ENCODE measurements at places on chromosomes 2 and 18.

DNA sequence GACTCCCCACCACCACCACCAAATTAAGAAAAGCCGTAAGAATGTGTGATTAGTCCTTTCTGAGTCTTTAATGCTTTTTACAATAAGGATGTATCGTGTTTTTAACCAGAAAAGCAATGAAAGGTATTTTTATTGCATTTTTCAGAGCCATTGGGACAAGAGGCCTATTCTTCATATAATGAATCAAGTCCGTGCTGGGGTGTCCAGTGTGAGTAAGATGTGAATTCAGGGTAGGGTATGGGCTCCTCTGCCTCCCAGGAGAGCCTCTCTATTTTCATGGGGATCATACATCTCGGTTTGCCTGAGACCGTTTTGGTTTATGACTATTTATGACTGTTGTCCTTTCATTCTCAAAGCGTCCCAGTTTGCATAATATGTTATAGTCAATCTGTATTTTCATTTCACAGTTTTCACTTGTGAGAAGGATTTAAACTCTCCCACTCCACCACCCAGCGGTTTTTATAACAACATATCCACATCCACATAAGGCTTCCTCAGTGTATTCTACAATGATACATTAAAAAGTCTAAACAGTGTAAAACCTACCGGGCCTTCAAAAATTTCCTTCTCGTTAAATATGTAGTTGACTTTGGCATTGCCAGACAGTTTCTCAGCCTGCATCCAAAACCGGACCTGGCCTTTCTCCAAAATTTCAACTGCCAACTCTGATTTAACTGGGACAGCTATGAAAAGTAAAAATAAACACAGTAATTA is 80.8 kb upstream of the LPIN2 start:
- DNase-seq = peak; percentile 8

- DNase-seq = peak; percentile 58
Measured at GRCh38 chr2:121529439-121530211, 1.1 kb upstream of the RNU4ATAC start.

- DNase-seq = no peak
Measured at GRCh38 chr2:9712263-9712662, 81.5 kb upstream of the YWHAQ start.

- DNase-seq = no peak
Measured at GRCh38 chr2:48852938-48853337, 97.4 kb upstream of the LHCGR start.

DNA sequence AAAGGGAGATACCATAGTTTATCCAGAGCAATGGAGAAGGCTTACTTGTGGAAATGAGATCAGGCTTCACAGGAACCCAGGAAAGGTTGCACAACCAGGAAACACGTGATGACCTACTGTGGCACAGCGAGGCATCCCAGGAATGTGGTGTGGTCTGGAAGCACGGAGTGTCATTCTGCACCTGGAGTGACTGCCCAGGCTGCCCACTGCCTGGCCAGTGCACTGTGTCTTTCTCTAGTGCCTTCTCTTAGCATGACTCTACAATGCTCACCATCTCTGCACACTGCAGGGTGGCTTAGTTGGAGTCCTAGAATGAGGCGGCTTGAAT is 48.9 kb downstream of the CHST9 start:
- no peak for DNase-seq

DNA sequence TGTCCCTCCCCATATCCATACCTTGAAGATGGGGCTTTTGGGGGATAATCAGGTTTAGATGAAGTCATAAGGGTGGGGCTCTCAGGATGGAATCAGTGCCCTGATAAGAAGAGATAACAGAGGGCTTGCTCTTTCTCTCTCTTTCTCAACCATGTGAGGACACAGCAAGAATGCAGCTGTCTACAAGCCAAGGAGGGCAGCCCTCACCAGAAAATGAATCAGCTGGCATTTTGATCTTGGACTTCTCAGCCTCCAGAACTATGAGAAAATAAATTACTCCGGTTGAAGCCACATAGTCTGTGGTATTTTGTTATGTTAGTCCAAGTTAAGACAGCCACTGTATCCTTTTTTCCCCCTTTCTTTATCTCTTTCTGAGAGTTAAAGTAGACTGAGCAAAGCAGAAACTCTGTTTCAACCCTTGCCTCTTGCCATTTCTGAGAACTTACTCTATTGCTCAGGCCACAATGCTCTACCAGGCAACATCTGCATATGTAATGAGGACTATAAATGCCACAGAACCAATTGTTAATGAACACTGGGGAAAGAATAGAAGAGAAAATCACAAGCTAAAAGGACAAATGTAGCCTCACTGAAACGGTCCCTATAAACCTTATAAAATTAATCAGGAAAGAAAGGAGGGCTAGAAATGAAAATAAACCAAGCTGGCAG is 56.9 kb downstream of the SRBD1 start:
- no peak for DNase-seq

DNA sequence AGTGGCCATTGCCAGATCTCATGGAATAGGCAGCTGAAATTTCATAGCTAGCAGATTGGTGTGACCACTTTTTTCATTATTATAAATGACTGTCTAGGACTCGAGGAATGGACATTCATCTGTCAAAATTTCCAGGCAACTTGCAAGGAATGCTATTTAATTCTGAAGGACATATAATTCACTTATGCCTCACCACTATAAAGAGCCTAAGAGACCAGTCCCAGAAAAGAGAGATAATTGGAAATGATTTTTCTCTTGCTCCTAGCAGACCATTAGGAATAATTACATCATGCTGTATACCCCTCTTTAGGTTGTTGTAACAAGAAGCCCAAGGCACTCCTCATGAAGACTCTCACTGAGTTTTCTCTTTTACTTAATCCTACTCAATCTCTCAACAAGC is 557.4 kb upstream of the RAB6C start:
- DNase-seq = no peak

GRCh38 chr2:153388246-153388645 is 90.3 kb downstream of the RPRM start:
- no peak for DNase-seq

GRCh38 chr2:133086176-133086575 is 416.2 kb upstream of the LYPD1 start:
- no peak for DNase-seq

- peak; percentile 12 for DNase-seq
Measured at GRCh38 chr2:174774886-174775285, 10.6 kb upstream of the CHRNA1 start.

DNA sequence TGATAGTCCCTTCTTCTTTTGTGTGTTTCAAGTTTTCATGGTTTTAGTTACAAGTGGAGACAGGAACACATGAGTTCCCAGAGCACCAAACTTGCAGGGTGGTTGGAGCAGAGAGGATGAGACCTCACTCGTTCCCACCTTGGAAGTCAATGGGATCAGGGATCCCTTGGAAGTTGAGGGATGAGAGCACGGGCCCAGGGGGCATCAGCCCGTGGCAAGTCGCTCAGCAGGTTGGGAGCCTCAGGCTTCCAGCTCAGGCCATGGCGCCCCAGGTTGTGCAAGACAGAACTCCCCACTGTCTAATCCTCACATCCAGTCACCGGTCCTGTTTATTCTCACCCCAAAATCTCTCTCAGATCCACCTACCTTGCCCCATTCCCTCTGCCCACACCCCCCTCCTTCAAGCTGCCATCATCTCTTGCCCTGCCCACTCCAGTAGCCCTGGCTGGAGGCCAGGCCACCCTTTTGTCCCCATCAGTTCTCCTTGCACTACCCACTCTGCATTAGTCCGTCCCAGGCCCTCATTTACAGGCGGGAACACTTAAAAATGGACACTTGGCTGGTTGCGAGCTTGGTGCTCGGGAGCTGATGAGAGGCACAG is 37.6 kb upstream of the FOSL2 start:
- DNase-seq = no peak

- DNase-seq = peak; percentile 20
Measured at GRCh38 chr2:154813636-154814035, 115.1 kb downstream of the KCNJ3 start.

GRCh38 chr18:74898965-74899364 is 301.3 kb downstream of the ZNF407 start:
- DNase-seq = no peak

DNA sequence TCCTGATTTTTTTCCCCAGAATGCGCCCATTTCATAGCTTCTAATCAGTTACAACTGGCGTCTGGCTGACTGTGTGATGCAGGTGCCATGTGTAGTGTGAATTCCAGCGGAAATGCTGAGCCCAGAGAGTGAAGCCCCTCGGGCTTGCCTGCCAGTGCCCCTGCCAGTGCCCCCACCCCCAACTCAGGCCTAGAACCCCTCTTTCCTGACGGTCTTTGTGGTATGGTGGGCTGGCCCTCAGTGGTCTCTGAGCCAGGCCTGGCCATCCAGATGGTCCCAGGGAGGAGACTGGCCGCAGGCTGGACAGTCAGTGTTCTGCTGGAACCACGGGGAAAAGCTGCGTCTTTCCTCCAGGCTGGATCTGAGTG is 3.1 kb downstream of the RAMP1 start:
- DNase-seq = no peak

- no peak for DNase-seq
Measured at GRCh38 chr2:240482141-240482540, 46.7 kb downstream of the GPC1 start.

DNA sequence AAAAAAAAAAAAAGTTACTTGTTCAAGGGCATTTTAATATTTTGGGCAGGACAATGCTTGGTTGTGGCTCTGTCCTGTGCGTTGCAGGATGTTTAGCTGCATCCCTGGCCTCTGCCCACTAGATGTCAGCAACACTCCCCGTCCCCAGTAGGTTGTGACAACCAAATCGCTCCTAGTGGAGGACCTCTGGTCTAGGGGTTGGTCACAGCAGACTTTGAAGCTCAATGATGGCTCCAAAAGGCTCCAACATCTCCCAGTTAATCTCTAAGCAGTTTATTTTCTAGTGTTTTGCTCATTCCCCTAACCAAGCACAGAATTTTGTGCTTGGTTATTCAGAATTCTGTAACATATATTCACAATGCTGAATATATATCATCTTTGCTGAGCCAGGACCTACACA is 67.0 kb downstream of the CHRNA1 start:
- peak; percentile 13 for DNase-seq

GRCh38 chr2:105840933-105841332 is 96.2 kb downstream of the NCK2 start:
- no peak for DNase-seq

GRCh38 chr2:213015387-213016165 is 135.8 kb downstream of the IKZF2 start:
- DNase-seq = no peak

- no peak for DNase-seq
Measured at GRCh38 chr2:232877940-232878511, 8.0 kb downstream of the SNORC start.

GRCh38 chr2:237485304-237485703 is 1.7 kb upstream of the MLPH start:
- no peak for DNase-seq

DNA sequence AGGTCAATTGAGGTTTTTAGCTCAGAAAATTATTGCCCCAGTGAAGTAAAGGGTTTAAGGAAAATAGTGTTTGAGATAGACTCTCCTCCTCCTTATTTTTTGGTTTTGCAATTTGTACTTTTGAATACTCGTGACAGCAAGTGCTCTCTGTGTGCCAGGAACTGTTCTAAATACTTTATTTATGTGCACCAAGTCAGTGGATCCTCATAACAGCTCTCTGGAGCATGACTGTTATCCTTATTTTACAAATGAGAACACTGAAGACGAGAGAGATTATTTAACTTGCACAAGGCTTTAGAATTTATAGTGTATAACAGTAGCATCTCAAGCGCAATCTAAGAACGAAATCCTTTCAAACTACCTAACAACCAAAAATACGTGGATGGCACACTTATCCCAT is 24.7 kb downstream of the BABAM2 start:
- DNase-seq = no peak

- no peak for DNase-seq
Measured at GRCh38 chr2:65062843-65063825, 6.9 kb downstream of the CEP68 start.

- DNase-seq = no peak
Measured at GRCh38 chr2:169077674-169078240, 8.4 kb downstream of the DHRS9 start.

DNA sequence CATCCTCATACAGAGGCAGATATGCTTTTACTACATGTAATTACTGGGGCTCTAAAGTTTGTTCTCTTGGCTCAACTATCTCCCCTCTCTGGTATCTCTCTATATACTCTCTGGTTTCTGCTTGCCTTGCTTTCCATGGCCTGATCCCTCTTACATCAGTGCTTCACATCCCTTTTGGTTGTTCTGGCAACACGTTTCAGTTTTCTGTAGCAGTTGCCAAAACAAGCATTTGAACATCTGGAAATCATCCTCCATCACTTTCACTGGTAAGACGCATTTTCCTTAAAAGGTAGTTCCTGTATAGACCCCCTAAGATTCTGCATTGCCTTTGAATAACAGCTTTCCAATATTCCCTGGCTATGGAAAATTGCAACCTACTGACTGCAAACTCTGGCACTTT is 25.9 kb downstream of the COL5A2 start:
- no peak for DNase-seq

All from NCI-H526 treated with DMSO at 0.1 percent for 48 hours (cell line).